ENCODE measurements at places on chromosomes 1 and 21.
A peak's percentile ranks its signal among the peaks of the same experiment; 100 is the strongest.

DNA sequence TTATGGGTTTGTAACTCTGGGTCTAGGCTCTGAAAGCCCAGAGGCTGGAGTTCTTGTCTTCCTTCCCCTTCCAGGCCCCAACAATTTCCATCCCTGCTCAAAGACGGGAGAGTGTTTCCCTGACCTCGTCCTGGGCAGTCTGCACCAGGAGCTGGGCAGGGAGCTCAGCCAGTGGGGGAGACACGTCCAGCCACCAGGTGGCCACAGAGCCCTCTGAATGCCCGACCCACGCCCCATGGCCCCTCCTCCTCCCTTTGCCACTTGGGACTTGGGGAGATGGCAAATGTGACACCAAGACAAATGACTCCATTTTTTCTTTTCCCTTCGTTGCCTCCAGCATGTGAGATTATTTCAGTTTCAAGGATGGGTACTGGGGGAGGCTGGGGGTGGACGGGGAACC, 159.9 kb upstream of the AJAP1 start:
- no peaks in the 10 kb centered on the region for H3K4me1 ChIP-seq
- no peak for DNase-seq
- no peaks in the 10 kb centered on the region for H3K36me3 ChIP-seq
- no peaks in the 10 kb centered on the region for H3K27me3 ChIP-seq

DNA sequence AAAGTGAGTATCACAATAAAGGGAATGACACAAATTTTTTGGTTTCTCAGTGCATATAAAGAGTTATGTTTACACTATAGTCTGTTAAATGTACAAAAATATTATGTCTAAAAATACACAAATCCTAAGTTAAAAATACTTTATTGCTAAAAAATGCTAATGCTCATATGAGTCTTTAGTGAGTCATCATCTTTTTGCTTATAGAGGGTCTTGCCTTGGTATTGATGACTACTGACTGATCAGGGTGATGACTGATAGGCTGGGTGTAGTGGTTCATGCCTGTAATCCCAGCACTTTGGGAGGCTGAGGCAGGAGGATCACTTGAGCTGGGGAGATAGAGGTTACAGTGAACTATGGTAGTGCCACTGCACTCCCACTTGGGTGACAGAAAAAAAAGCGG, 12.9 kb upstream of the NUF2 start:
- no peaks in the 10 kb centered on the region for H3K36me3 ChIP-seq
- DNase-seq, result no peak
- no peak overlapping the region for H3K27ac ChIP-seq
- H3K4me1 ChIP-seq, result no peaks in the 10 kb centered on the region
- no peak overlapping the region for H3K4me3 ChIP-seq

DNA sequence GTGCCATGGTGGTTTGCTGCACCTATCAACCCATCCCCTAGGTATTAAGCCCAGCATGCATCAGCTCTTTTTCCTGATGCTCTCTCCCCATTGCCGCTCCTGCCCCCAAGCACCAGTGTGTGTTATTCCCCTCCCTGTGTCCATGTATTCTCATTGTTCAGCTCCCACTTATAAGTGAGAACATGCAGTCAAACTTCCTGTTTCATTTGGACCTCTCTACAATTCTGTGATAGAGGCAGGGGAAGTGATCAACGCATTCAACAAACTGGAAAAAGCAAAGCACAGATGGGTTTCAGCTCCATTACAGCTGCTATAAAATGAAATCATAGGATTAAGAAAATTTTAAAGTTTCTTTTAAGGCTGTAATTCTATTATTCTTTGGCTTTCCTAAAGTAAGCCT, 23.3 kb upstream of the CD55 start:
- H3K27ac ChIP-seq, result no peak overlapping the region
- no peaks in the 10 kb centered on the region for H3K36me3 ChIP-seq
- DNase-seq, result no peak
- peaks cover 7% of the 10 kb centered on the region for H3K4me1 ChIP-seq

GRCh38 chr1:166169182-166169581, 2.4 kb upstream of the FAM78B start:
- no peaks in the 10 kb centered on the region for H3K27me3 ChIP-seq
- no peaks in the 10 kb centered on the region for H3K36me3 ChIP-seq
- H3K27ac ChIP-seq, result no peak overlapping the region
- no peaks in the 10 kb centered on the region for H3K4me1 ChIP-seq
- H3K4me3 ChIP-seq, result no peak overlapping the region

DNA sequence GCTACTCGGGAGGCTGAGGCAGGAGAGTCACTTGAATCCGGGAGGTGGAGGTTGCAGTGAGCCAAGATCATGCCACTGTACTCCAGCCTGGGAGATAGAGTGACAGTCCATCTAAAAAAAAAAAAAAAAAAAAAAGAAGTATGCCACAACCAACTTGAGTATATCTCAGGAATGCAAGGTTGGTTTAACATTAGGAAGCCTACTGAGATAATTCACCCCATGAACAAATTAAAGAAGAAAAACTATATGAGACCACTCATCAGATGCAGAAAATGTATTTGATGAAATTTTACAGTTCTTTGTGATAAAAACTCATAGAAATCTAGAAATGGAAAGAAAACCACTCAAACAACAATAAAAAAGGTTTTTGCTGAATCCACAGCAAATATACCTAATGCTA, 373.8 kb downstream of the LMO4 start:
- no peaks in the 10 kb centered on the region for H3K36me3 ChIP-seq
- no peak overlapping the region for H3K4me3 ChIP-seq

- H3K4me3 ChIP-seq, result no peak overlapping the region
- no peaks in the 10 kb centered on the region for H3K4me1 ChIP-seq
- no peaks in the 10 kb centered on the region for H3K27me3 ChIP-seq
- no peaks in the 10 kb centered on the region for H3K36me3 ChIP-seq
- no peak for DNase-seq
- no peak overlapping the region for H3K27ac ChIP-seq
Measured at GRCh38 chr1:59692591-59692990, 122.2 kb upstream of the HOOK1 start.

- DNase-seq, result no peak
- no peaks in the 10 kb centered on the region for H3K27me3 ChIP-seq
- H3K4me3 ChIP-seq, result no peak overlapping the region
- no peaks in the 10 kb centered on the region for H3K4me1 ChIP-seq
- H3K36me3 ChIP-seq, result no peaks in the 10 kb centered on the region
- no peak overlapping the region for H3K27ac ChIP-seq
Measured at GRCh38 chr1:27868556-27868931, 3.8 kb upstream of the THEMIS2 start.

GRCh38 chr1:157360023-157360390, 192.3 kb downstream of the FCRL5 start:
- no peak for DNase-seq
- H3K36me3 ChIP-seq, result no peaks in the 10 kb centered on the region
- H3K27ac ChIP-seq, result peak overlapping the region; percentile 10
- no peak overlapping the region for H3K4me3 ChIP-seq
- peaks cover 10% of the 10 kb centered on the region for H3K4me1 ChIP-seq

DNA sequence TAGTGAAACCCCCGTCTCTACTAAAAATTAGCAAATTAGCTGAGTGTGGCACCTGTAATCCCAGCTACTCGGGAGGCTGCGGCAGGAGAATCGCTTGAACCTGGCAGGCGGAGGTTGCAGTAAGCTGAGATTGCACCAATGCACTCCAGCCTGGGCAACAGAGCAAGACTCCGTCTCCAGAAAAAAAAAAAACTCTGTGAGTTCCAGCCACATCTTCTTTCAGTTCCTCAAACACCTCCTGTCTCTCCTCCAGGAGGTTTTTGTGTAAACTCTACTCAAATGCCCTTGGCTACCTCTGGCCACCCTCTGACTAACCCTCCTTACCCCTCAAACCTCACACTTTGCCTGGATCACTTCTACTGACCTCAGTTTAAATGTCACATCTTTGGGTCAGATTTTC, 38.1 kb downstream of the RCSD1 start:
- H3K4me1 ChIP-seq, result 0 out of 2 replicates have a peak, but pooled peaks cover 3% of the 10 kb centered on the region
- H3K36me3 ChIP-seq, result no peaks in the 10 kb centered on the region
- no peak overlapping the region for H3K27ac ChIP-seq
- H3K4me3 ChIP-seq, result no peak overlapping the region
- no peak for DNase-seq

DNA sequence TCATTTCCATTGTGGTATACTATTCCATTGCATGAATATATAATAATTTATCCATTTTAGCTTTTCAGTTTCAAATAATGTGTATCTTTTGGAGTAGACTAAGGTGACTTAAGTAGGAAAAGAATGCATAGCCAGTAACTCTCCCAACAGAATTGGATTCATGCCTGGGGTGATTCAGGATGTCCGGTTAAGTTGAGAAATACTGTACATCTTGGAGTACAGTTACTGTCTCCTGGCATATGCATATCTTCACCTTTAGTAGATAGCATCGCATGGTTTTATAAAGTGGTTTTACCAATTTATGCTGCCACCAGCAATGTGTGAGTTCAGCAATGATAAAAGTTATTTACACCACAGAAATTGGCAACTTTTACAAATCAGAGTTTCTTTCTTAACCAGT, 18.6 kb upstream of the SLC6A9 start:
- no peaks in the 10 kb centered on the region for H3K27me3 ChIP-seq
- no peak overlapping the region for H3K27ac ChIP-seq
- no peak for DNase-seq
- no peaks in the 10 kb centered on the region for H3K36me3 ChIP-seq
- H3K4me3 ChIP-seq, result no peak overlapping the region

- no peak for DNase-seq
- H3K27me3 ChIP-seq, result no peaks in the 10 kb centered on the region
- H3K4me1 ChIP-seq, result no peaks in the 10 kb centered on the region
- H3K4me3 ChIP-seq, result no peak overlapping the region
- no peaks in the 10 kb centered on the region for H3K36me3 ChIP-seq
Measured at GRCh38 chr1:30507401-30508174, 215.8 kb downstream of the MATN1 start.

- H3K27me3 ChIP-seq, result no peaks in the 10 kb centered on the region
- peaks cover 3% of the 10 kb centered on the region for H3K36me3 ChIP-seq
- DNase-seq, result no peak
- peak overlapping the region; percentile 48 for H3K27ac ChIP-seq
Measured at GRCh38 chr1:214362188-214362882, 81.4 kb downstream of the SMYD2 start.

- H3K4me1 ChIP-seq, result no peaks in the 10 kb centered on the region
- DNase-seq, result no peak
- H3K27me3 ChIP-seq, result no peaks in the 10 kb centered on the region
- H3K4me3 ChIP-seq, result no peak overlapping the region
- H3K27ac ChIP-seq, result no peak overlapping the region
- H3K36me3 ChIP-seq, result no peaks in the 10 kb centered on the region
Measured at GRCh38 chr21:14982336-14982735, 82.5 kb downstream of the NRIP1 start.

DNA sequence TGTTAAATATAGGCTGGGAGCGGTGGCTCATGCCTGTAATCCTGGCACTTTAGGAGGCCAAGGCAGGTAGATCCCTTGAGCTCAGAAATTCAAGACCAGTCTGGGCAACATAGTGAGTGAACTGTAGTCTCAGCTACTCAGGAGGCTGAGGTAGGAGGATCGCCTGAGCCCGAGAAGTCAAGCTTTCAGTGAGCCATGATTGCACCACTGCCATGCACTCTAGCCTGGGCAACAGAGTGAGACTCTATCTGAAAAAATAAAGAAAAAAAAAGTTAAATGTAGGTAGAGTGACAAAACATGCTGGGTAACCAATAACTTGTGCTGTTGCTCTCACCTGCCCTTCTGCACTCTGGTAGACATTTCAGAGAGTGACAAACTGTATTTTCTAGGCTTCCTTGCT, 25.0 kb upstream of the SRSF10 start:
- H3K36me3 ChIP-seq, result no peaks in the 10 kb centered on the region
- DNase-seq, result no peak
- H3K27me3 ChIP-seq, result no peaks in the 10 kb centered on the region
- peaks cover 20% of the 10 kb centered on the region for H3K4me1 ChIP-seq
- no peak overlapping the region for H3K27ac ChIP-seq

GRCh38 chr1:113401067-113401466, 10.8 kb downstream of the MAGI3 start:
- no peak overlapping the region for H3K4me3 ChIP-seq
- no peaks in the 10 kb centered on the region for H3K27me3 ChIP-seq
- no peaks in the 10 kb centered on the region for H3K4me1 ChIP-seq

DNA sequence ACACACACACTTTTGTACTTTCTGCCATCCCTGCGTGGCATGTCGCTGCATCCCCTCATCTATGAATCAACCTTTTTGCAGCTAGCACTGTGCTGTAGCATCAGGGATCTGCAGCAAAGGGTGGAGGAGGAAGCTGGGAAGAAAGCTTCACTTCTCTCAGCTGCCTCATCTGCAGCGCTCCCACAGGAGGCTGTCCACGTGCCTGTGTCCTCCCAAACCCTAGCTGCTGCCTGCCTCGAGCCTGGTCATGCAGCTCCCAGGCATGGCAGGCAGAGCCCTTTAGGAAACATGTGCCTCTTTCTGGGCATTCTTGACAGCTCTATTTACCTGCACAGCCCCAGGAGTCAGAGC, 262.1 kb upstream of the SGIP1 start:
- H3K27me3 ChIP-seq, result no peaks in the 10 kb centered on the region
- no peak overlapping the region for H3K4me3 ChIP-seq
- H3K27ac ChIP-seq, result no peak overlapping the region
- H3K4me1 ChIP-seq, result no peaks in the 10 kb centered on the region

- DNase-seq, result no peak
- H3K4me3 ChIP-seq, result no peak overlapping the region
- peaks cover 30% of the 10 kb centered on the region for H3K4me1 ChIP-seq
- no peak overlapping the region for H3K27ac ChIP-seq
- H3K27me3 ChIP-seq, result no peaks in the 10 kb centered on the region
- H3K36me3 ChIP-seq, result no peaks in the 10 kb centered on the region
Measured at GRCh38 chr1:112929979-112930378, 26.0 kb downstream of the SLC16A1 start.

GRCh38 chr1:182281541-182281940, 110.0 kb downstream of the GLUL start:
- H3K27me3 ChIP-seq, result no peaks in the 10 kb centered on the region
- H3K36me3 ChIP-seq, result no peaks in the 10 kb centered on the region
- no peak overlapping the region for H3K4me3 ChIP-seq

DNA sequence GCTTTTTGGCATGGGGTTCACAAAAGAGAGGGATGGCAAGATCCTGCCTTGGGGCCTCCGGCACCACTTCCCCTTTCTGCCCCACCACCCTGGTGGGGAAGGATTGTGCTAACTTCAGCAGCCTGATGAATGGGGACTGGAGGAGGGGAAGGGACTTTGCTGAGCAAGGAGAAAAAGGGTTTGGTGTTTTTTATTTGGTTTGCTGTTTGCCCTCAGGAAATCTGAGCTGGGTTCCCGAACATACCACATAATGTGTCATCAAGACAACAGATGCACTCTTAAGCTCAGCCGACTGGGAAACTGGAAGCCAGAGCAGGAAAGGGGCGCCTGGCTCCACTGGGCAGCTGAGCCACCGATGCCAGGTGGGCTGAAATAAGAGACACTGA, 19.8 kb downstream of the OLFML2B start:
- H3K36me3 ChIP-seq, result no peaks in the 10 kb centered on the region
- no peak overlapping the region for H3K27ac ChIP-seq

- H3K27ac ChIP-seq, result no peak overlapping the region
- H3K4me1 ChIP-seq, result no peaks in the 10 kb centered on the region
- DNase-seq, result no peak
- H3K27me3 ChIP-seq, result no peaks in the 10 kb centered on the region
- no peaks in the 10 kb centered on the region for H3K36me3 ChIP-seq
- no peak overlapping the region for H3K4me3 ChIP-seq
Measured at GRCh38 chr1:28341591-28341990, 12.8 kb downstream of the MED18 start.
